Upper lobe of left lung (tissue), 6 donors: ENCODE measurements at places on chromosomes 5 and 9. TPM values are rescaled to one million over a fixed set of nuclear protein-coding genes. Genes with fewer than 3 reads are reported as not detected.

DNA sequence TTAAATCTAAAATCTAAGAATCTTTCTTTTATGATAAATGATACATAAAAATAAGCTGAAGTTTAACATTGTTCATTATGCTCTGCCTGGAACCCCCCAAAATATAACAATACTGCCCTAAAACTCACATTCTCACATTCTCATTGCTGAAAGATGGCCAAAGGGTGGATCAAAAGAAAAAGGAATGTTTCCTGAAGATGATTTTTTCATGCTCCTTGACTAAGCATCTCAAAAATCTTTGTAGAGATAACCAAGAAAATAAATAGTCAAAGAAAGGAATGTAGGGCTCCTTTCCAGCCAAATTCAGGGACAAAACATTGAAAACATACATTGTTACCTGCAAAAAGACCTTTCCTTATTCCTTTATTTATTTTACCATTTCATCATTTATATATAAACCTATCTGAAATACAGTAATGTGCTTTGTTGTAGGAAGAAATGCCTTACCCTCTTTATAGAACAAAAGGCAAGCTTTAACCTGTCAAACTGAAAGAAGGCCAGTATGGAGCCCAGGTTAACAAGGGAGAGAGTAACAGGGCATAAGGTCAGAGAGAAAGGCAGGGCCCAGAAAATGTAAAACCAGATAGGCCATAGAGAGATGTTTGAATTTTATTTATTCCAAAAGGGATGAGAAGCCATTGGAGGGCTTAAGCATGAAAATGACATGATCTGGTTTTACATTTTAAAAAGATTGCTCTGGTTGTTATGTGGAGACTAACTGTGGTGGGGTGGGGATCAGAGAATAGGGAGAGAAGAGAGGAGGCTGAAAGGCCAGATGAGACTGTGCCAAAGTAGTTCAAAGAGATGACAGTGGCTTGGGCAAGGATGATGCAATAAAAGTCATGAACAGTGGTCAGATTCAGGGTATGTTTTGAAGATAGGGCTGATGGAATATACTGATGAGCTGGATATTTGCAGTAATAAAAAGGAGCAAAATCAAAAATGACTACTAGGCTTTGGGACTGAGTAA lies 37.3 kb upstream of the CDK5RAP2 start:
- no peak for DNase-seq

DNA sequence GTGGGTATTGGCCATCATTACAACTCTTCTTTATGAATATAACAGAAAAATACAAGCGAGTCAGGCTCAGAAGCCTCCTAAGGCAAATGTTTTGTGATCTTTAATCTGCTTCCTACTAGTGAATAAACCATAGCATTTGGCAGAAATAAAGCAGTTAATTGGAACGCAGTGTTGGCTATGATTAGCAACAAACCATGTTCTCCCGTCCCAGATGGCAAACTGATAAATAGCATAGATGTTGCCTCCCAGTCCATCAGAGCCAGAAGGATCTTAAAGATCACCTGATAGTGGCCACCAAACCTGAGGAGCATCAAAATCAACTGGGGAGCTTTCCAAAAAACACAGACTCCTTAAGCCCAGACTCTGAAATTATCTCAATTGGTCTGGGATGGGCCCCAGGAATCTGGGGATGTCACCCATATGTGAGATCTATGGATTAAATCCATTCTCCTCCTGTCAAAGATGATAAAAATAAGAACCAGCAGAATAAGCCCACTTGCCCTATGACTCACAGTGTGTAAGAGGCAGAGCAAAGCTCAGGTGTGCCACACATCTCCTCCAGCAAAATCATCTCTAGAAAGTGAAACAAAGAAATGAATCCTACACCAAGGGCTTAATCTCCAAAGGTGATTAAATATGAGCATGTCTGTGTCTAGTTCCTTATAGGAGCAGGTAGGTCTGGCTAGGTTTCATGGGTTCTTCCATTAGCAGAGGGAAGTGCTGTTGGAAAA lies 50.3 kb downstream of the APBA1 start:
- DNase-seq, result no peak

- DNase-seq, result no peak
These were observed 22.7 kb downstream of the CAMK2A start for GRCh38 chr5:150266871-150267291.

GRCh38 chr9:8188723-8189407 lies 389.3 kb upstream of the DMAC1 start:
- DNase-seq, result no peak

DNA sequence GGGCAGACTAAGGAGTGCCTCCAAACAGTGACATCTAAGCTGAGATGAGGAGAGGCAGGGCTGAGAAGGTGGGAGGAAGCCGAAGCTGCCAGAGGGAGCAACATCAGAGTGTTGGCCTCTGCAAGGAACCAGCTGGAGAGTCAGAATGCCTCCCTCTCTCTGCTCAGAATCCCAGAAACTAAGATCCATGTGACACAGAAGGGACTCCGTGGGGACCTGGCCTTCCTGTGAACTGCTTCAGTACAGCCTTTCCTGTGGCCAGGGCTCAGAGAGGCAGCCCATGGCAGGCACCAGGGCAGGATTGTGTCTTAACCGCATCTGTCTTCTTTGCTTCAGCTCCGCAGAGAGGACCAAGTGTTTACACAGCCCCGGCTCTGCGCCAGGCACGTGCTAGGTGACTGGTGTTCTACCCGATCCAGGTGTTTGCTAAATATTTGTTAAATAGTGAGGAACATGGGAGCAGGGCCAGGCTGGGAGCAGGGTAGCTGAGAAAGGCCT lies 33.5 kb downstream of the KCNMB1 start:
- no peak for DNase-seq

- no peak for DNase-seq
These were observed 189.1 kb upstream of the IL12B start for GRCh38 chr5:159519365-159519764.

GRCh38 chr9:127273326-127273725 lies 8.8 kb downstream of the GARNL3 start:
- no peak for DNase-seq

- DNase-seq, result no peak
These were observed 184.2 kb downstream of the EFNA5 start for GRCh38 chr5:107486489-107486888.

GRCh38 chr5:40223884-40224402 lies 455.8 kb upstream of the PTGER4 start:
- DNase-seq, result no peak

GRCh38 chr5:143491646-143492045 lies 88.2 kb upstream of the NR3C1 start:
- no peak for DNase-seq

Gene CCNJL
- total RNA-seq, result 20.4 TPM

Gene SEC61B
- total RNA-seq, result 101 TPM

Gene BAAT
- total RNA-seq, result not detected

Gene CNTFR
- total RNA-seq, result 0.69 TPM

Gene CCL28
- 1.1 TPM for total RNA-seq
